ENCODE measurements at places on chromosomes 1 and 21.

GRCh38 chr1:159902541-159902940, 2.6 kb upstream of the CFAP45 start:
- DNase-seq: no peak

GRCh38 chr1:201537891-201538611, 876 bp upstream of the NAV1 start:
- DNase-seq: no peak

DNA sequence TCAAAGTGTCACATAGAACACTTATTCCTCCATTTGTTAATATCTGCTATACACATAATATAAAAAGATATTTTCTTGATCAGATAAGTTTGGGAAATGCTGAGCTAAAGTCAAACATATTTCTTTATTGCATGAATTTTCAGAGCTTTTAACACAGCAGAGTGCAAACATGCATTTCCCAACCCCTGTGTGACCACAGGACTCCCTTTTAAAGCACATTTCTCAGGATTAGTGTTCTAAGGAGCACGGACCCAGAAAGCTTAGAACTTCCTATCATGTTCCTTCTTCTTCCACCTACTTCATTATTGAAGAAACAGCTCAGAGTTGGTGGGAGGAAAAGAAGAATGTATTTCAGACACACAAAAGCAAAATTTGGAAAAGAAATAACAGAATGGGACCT, 109.1 kb upstream of the CDC42BPA start:
- no peak for DNase-seq

GRCh38 chr1:162782671-162783070, 7.8 kb upstream of the HSD17B7 start:
- DNase-seq: no peak

DNA sequence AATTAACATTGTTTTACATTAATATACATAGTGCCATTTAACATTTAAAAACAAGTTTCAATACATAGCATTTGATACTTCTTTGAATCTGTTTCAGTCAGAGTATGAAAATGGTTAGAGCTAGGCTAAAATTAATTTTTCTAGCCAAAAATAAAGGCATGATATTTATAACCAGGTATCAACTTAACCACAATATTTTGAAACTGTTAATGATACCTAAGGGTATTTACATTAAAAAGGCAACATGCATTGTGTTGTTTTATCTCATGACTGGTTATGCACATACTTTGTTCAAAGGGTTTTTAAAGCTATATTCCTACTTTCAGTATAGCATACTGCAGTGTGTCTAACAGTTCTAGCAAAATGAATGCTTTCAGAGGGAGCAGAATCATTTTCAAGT, 130.0 kb downstream of the HS2ST1 start:
- DNase-seq: no peak

- no peak for DNase-seq
Observed at GRCh38 chr1:3736708-3737107, 15.5 kb upstream of the CCDC27 start.

DNA sequence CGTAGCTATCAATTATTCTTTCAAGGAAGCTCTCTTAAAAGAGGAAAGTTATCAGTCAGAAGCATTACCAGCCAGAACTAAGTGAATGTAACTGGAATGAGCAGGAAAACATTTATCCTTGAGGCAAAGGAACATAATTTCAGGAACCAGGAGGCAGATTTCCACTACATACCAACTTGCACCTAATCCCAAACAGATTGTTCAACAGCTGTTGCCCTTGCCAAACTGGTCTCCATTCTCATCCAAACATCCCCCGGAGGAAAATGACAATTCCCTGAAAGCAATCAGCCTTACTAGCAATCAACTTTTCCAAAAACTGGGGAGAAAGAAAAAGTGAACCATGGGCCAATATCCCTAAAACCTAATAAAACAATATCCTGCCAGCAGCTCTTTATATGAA, 35.0 kb downstream of the ENAH start:
- no peak for DNase-seq

DNA sequence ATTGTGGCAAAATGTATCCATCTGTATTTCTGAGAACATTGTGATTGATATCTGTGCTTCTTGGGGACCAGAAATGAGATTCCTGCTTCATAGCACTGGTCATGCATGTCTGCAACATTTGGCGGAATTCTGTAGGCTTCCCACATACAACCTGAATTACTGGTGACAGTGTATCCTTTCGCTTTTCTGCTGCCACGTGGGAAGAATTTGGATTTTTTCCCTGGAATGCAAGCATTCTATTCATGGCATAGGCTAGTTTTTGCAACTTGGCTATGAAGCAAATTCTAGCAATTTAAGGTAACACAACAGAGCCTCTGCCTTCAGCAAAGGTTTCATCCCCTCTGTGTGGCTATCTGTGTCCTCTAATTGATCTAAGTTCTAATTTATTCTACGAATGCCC, 85.9 kb downstream of the BCAR3 start:
- DNase-seq: no peak

DNA sequence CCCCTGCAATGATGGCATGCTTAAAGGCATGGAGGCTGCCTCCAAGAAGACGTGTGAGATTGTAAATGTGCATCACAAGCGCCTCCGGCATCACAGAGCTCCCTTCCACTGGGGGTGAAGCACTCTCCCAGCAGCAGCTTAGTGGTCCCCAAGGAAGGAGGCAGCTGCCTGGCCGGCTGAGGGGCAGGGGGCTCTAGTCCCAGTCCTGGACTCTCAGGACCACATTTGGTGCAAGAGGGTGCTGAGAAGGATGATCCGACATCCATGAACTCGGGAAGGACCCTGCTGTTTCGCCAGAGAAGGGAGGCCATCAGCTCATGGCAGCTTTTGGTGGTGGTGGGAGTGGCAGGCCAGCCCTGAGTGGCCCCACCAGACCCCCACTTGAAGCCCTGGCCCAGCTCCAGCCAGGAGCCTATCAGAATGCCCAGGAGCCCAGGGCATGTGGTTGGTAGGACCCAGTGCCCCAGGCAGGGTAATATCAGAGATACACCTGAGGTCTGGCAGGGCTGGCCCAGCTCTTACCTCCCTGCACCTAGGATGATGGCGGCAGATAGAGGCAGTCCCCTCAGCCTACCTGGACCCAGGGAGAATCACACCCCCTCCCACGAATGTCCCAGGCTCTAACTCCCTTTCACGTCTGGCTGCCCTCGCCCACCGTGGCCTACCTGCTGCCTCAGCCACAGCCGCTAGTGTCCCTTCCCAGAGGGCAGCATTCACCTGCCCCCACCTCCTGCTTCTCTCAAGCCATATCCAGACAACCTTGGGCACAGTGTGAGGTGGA, 2.4 kb upstream of the WNT9A start:
- no peak for DNase-seq

GRCh38 chr1:92515796-92516201, 29.1 kb upstream of the GFI1 start:
- no peak for DNase-seq

- no peak for DNase-seq
Observed at GRCh38 chr1:11058595-11059154, 1.1 kb downstream of the SRM start.

- no peak for DNase-seq
Observed at GRCh38 chr1:233097959-233098580, 147.7 kb downstream of the NTPCR start.

DNA sequence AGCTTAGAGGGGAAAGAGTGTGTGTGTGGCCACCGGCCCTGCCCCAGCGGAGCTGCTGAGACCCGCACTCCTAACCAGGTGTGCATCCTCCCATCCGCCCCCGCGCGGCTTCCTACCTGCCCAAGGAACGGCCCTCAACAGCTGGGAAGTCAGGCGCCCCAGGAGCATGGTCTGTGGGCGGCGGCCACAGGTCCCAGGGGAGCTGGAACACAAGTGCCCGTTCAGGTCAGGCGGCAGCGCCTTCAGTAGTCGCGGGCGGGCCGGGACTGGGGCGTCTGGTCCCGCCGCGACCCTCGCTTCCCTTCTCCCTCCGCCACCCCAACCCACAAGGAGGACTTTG, 448 bp downstream of the AURKAIP1 start:
- DNase-seq: no peak

DNA sequence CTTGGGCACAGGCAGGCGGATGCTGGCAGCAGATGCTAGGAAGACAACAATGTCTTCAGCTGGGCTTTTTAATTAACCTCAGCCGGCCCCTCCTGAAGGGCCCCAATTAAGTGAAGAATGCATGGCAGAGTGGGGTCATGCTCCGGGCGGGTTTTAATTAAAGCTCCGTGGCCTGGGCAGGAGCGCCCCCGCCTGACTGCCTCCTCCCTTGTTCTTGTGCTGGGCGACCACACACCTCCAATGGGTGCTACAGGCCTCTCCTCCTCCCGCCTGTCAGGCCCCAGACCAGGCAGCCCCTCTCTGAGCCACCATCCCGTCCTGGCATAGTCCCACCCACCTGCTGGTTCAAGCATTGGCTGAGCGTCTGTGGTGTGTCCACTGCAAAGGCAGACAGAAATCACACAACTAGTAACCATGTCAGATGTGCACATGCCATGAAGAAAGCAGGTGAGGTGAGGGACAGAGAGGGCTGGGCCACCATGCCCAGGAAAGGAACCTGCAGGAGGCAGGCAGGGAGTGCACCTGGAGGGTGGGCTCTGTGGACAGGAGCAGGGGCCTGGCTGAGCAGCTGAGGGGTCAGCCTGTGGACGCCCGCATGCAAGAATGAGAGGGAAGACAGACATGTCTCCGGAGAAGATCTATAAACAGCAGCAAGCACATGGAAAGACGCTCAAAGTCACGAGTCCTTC, 8.5 kb upstream of the ARF1 start:
- DNase-seq: no peak

GRCh38 chr1:12405325-12406210, 175.7 kb downstream of the VPS13D start:
- DNase-seq: peak; percentile 34

DNA sequence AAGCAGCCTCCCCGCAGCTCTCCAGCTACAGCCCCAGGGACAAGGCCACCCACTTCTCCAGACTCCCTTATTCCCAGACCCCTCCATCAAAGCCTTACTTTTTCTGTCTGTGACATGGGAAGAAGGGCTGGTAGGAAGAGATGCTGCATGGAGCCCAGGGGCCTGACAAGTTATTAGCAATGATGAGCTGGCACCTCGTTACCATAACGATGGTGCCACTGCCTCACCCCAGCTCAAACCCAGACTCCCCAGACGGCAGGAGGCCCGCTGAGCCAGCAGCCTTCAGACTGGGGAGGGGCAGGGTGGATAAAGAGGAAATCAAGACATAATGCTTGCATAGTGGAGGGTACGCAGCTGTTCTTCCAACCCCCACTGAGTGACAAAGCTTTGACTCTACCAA, 3.3 kb downstream of the DLGAP3 start:
- DNase-seq: no peak

DNA sequence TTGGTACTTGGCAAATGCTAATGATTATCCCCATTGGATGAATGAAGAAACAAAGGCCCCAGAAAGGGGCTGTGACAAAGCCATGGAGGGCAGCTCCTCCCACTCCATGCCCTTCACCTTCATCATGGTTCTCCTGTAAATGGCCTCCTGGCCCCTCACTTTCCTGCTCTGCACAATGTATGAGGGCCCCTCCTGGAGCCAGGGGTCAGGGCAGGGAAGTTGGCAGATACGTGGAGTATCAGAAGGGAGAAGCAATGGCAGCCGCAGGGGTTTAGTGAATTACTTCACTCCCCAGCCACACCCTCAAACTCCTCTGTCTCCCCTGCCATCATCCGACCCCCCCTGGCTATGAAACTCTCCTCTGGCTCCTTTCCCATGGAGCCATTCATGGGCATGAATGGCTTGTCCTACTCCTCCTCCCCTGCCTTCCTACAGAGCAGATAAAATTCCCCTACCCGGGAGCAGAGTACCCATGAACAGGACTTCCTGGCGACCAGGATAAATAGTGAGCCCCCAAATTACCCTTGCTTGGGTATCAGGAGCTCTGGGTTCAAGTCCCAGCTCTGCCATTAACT, 86.3 kb downstream of the CAMK2N1 start:
- no peak for DNase-seq

- no peak for DNase-seq
Observed at GRCh38 chr1:234518876-234519275, 39.9 kb upstream of the TARBP1 start.

- no peak for DNase-seq
Observed at GRCh38 chr1:179087665-179088064, 5.8 kb downstream of the TOR3A start.

GRCh38 chr1:4593106-4593505, 61.3 kb upstream of the AJAP1 start:
- DNase-seq: no peak

DNA sequence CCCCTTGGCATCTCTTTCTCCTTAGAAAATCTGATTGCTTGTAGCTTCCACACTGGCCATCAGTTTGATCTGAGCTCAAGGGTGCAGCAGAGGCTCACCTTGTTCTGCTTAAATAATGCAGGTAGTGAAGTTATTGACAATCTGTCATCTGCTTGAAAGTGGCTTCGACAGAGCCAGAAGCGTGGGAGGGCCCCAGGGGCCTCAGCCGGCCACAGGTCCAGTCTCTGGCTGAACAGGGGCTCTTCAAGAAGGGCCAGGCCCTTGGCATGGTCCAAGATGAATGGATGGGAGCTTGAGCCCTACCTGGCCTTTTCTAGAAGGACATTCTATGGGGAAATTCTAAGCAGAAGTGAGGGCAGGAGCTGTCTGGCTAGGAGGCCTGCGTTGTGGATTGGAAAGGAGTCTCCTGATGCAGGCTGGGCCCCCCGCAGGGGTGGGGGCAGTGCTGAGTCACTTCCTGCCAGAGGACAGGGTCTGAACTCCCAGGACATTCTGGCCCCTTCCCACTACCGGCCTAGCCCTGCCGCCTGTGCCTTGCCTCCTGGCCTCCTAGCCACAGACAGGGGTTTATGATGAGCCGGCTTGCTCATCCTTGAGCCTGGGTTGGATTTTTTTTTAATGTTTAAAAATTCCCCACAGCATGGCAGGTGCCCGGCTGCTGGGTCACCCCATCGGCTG, 162.3 kb upstream of the VAMP3 start:
- DNase-seq: no peak

DNA sequence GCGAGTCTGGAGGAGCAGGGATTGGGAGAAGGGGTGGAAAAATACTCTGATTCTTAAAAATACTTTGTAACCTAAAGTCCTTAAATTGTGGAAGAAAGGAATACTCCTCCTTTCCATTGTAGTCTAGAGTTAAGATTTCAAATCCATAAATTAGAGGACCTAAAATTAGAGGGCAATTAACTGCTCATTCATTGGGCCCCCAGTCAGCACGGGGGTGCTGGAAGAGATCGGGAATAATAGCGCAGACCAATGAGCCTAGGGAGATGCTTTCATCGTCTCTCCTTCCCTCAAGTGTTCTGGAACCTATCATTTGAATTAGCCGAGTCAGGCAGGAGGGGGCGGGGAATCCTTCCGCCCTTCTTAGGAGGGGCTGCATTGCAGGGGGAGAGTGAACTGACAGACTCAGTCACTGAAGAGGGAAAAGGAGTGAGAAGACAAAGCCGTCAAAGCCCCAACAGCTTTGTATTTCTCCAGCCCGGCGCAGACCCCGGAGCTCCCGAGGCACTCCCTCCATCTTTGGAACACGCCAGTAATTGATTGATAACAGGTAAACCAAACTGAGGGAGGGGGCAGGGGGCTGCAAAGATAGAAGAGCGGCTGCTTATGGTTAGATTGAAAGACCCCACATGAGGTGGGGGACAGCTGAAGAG, at the start of gene MLLT11:
MLLT11 (plus strand) TSS at position 391 of the 650 bp plus-strand sequence. CDS start 6,828 bp downstream, outside the sequence.
- DNase-seq: peak; percentile 66

GRCh38 chr21:17708522-17709265, 96.0 kb upstream of the BTG3 start:
- DNase-seq: no peak

- no peak for DNase-seq
Observed at GRCh38 chr1:210662291-210663050, 333.8 kb downstream of the HHAT start.

GRCh38 chr1:226633541-226634165, 85.1 kb downstream of the STUM start:
- no peak for DNase-seq
